Amniotic stem cell (primary cell): ENCODE measurements at places on chromosomes 11 and 22.

DNA sequence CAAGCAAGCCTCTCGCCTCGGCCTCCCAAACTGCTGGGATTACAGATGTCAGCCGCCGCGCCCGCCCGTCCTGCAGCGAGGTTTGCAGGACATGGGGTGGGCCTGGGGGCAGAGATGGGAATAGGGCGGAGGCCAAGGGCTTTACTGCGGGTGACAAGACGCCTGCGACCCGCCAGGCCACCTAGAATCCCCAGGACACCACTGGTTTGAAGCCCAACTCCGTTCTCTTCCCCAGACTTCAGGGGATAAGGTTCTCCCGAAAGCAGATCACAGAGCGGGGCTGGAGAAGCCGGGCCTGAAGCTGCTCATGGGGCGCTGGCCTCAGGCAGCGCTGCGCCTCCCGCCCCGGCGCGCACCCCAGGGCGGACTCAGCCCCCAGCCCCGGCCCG lies 354 bp downstream of the POLR2L start:
- no peak for DNase-seq

- no peak for DNase-seq
These were observed 1305.4 kb downstream of the BRD1 start for GRCh38 chr22:48522271-48522670.

DNA sequence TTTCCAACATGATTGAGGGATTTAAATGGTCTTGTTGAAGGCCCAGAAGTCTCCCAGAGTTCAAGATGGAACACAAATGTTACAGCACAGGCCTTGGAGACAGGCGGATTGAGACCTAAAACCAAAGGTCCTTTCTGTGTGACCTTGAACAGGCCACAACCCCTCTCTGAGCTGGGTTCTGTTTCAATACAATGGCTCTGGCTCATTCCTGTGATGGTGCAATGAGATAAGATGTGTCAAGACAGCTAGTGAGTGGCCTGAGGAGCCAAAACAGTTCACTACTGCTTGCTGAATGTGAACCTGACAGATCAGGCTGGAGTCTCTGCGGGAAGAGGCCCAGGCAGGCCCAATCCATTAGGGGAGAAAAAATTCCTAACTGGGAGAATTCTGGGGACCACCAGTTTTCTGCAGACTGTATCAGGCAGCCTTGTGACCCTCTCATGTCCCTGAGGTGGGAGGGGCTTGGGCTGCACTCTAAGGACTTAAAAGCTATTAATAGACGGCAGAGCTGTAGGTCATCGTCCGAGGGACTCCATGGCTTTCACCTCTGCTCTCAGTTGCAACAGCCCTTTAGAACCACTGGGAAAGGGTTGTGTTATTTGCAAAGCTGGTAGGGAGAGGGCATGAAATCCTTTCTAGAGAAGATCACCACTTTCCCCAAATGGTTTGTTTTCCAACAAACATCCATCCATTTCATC lies 126.1 kb upstream of the TEAD1 start:
- no peak for DNase-seq

- no peak for DNase-seq
These were observed 39.6 kb downstream of the DIXDC1 start for GRCh38 chr11:111976767-111977145.

DNA sequence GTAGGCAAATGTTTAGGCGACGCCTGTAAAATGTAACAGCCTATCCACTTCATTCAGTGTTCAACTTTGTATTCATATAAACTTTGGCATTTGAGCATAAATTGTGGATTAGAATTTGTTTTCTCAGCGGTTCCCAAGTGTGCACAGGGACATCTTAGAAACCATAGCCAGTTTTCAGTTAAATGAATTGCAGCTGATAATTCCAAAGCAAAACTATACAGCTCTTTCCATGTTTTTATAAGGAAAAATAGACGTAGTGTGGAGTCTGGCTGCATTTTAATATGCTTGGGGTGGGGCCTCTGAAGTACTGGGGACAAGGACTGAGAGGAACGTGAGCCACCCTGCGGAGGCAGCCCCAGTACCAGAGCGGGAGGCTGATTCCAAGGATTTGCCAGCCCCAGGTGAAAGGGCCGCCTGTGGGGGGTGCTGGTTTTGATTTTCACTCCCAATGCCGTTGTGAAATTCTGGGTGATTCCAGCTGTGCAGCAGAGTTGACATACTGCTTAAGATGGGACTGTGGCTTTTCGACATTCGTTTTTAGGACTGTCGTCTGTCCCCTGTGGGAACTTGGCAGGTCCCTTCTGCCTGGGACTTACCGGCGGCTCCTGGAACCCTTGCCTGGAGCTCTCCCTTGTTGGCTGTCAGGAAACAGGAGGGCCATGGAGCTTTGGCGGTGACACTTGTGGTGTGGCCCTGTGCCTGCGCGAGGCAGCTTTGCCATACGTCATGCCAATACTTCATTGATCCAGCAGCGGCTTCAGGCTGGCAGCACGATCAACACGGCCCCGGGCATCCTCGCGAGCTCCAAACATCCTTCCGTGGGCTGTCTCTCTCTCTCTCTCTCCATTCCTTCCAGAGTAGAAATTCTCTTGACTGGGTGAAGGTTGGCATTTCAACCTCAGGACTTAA lies 370.9 kb downstream of the TBC1D22A start:
- no peak for DNase-seq
